ENCODE measurements at places on chromosomes 4 and X.

DNA sequence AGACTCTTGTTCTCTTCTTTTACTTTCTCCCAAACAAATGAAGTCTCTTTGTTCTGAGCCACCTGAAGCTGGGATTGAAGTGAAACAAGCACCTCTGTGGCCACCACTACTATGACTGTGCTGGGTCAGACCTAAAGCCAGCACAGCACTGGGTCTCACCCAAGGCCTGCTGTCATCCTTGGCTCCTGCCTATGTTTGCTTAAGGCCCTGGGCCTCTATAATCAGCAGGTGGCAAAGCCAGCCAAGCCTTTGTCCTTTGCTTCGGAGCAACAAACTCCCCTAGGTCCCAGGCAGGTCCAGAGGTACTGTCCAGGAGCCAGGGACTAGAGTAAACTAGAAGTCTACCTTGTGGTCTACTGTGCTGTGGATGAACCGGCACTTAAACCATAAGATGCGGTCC lies 220.6 kb upstream of the ARSJ start:
- no peak for DNase-seq

DNA sequence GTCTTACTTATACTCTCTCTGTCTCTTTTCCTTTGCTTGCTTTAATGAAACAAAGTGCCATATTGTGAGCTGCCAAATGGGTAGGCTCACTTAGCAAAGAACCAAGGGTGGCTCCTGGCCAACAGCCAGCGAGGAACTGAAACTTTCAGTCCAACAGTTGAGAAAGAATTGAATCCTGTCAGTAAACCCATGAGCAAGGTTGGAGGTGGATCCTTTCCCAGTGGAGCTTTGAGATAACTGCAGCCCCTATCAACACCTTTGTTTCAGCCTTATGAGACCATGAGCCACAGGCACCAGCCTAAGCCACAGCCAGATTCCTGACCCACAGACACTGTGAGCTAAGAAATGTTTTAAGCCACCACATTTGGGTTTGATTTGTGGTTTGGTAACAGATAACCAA lies 362.2 kb downstream of the PDGFC start:
- no peak for DNase-seq

DNA sequence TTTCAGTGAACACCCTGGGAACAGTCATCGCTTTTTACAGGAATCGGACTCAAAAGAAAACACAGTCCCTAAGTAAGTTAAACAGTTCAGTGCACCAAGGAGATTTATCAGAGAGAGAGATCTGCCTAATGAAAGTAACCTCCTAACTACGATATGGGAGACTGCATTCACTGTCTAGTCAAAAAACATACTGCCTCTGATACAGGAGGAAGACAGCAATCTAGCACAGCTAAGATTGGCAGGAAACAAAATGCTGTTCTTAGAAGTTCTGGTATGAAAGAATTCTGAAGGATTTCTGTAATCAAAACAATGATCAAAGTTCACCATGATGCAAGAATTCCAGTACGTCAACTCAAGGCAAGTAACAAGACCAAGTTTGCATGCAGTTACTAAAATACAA lies 92.8 kb downstream of the MAML3 start:
- DNase-seq = no peak

DNA sequence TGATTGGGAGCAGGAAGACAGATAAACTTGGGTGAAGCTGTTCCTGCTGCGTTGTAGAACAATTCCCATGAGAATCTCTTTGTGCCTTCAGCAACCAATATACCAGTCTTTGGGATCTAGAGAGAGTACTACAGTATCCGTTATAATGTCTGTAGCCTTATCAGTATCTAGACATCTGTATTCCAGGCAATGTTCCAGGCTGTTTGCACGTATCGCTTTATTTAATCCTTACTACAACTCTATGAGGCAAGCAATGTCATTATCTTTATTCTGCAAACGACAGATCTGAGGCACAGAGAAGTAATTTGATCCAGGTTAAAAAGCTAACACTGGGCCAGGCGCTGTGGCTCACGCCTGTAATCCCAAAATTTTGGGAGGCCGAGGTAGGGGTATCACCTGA lies 251.6 kb downstream of the ARHGAP24 start:
- DNase-seq = no peak

DNA sequence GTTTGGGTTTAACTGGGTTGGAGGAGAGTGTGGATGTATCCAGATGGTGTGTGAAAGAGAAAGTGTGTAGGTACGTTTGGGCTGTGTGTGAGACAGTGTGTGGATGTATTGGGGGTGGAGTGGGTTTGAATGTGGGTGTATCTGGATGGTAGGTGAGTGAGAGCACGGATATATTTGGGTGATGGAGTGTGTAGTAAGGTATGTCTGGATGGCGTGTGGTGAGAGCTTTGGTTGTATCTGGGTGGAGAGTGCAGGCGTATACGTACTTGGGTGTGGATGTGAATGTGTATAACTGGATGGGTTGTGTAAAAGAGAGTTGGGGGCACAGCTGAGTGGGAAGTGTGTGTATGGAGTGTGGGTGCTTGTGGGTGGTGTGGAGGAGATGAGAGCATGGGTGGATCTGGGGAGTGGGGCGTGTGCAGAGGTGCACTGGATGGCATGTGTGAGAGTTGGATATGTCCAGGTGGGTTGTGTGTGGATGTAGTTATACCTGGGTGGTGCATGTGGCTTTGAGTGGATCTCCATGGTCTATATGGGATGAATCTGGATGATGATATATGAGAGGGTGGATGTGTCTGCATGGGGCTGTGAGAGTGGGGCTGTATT lies 6.8 kb downstream of the GPR173 start:
- DNase-seq = no peak

- DNase-seq = no peak
Observed at GRCh38 chr4:153485359-153485758, 19.2 kb downstream of the TMEM131L start.

DNA sequence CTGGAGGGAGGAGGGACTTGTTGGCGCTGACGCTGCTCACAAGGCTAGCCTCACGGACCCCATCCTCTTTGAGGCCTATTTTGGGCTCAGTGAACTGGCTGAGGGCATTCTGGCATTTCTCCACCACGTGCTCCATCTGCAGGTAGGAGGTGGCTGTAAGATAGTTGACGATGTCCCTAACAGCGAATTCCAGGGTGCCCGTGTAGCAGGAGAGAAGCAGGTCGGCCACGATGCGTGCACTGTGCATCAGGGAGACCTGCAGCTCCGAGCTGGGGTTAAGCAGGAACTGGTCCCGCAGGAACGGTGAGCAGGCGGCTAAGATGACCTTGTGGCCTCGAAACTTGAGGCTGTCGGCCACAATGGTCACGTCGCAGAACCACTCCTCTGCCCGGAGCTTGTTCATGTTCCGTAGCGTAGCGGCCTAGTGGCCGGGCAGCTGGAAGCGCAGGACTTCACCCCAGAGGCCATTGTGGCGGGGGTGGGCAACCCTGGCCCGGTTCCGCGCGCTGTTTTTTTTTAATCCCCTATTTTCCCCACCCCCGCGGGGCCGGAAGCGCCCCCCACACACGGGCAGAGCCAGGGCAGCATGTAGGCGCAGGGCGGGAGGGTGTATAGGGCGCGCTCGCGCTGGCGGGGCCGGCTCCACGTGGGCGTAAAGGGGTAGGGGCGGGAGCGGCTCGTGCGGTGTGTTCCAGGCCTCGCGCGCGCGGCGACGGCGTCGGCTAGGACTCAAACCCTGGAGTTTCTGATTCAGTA lies 73.2 kb downstream of the UBE2K start:
- no peak for DNase-seq

GRCh38 chr4:30866907-30867306 lies 146.7 kb downstream of the PCDH7 start:
- DNase-seq = no peak

DNA sequence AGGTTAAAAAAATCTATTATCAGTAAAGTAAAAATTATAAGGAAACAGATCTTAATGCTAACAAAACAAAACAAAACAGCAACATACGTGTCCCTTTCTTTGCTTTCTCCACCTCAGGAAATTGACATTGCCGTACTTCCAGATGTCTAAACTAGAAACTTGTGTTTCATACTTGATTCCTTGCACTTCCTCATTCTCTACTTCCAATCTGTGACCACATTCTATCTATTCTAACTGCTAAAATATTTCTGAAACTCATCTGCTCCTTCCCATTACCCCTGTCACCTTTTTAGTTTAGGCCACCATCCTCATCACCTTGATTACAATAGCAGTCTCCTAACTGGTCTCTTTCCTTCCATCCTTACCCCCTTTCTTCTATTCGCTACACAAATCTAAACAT lies 22.5 kb upstream of the RPA4 start:
- no peak for DNase-seq

DNA sequence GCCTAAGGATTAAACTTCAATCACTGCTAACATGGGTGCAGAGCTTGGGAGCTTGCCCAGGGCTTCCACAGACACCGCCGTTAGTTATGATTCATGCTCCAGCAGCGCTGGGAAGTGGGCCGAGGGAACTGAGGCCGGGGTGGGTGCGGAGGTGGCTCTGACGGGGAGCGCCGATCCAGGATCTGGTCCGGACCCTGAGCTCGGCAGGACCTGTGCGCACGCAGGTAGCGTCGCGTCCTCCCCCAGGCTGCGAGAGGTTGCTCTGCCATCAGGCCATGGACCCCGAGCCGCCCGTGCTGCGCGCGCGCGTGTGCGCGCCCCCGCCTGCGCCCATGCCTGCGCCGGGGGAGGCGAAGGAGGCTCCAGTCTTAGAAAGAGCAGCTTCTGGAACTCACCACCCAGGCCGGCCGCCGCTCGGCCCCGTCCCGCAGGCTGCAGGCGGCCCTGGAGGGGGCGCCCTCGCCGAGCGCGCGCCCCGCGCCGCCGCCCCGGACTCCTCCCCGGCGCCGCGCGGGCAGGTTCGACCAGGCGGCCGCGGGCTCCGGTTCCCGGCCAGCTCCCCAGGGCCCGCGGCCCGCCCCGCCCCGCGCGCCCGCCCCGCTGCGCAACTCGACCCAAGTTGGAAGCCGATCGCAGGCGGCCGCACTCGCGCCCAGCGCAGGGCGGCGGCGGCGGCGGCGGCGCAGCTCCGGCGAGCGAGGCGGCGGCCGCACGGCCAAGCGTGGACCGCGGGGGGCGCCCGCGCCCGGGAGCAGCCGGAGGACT lies 732 bp upstream of the ADRA2C start:
- DNase-seq = no peak

DNA sequence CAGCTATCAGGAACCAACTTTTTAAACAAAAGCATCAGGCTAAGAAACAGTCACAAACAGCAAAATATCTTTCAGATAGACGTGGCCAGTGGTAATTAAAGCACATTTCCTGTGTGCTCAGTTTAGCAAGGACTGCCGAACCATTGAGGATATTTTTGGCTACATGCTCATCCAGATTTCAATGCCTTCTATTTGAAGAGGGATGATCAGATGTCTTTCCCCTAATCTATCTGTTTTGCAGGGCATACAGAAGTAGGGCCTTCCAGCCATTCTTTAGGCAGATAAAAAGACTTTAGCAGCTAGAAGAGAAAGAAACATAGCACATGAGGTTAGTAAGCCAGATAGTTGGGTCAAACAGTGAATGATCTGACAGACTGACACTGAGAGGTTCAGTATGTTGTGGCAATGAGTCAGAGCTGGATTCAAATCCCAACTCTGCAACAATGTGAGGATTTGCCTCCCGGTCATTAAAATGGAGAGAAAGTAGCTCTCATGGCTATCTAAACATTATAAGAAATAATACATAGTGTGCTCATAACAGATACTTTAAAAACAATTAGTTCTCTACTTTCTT lies 100.0 kb upstream of the PRKG2 start:
- no peak for DNase-seq

DNA sequence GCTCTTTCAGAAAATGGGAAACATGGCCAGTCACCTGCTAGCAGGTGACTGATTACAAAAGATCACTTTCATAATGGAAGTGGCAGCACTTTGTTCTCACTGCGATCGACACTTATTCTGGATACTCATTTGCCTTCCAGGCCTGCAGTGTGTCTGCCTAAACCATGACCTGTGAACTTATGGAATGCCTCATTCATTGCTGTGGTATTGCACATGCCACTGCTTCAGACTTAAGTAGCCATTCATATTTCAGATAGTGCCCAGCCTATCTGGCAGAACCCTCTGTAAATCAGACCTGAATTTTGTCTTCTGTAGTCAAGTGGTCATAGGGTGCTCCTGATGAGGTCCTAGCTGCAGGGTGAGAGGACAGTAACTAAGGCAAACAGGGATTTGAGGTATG lies 23.3 kb upstream of the MGST2 start:
- no peak for DNase-seq

GRCh38 chrX:18674417-18674787 lies 2.5 kb upstream of the RS1 start:
- no peak for DNase-seq

DNA sequence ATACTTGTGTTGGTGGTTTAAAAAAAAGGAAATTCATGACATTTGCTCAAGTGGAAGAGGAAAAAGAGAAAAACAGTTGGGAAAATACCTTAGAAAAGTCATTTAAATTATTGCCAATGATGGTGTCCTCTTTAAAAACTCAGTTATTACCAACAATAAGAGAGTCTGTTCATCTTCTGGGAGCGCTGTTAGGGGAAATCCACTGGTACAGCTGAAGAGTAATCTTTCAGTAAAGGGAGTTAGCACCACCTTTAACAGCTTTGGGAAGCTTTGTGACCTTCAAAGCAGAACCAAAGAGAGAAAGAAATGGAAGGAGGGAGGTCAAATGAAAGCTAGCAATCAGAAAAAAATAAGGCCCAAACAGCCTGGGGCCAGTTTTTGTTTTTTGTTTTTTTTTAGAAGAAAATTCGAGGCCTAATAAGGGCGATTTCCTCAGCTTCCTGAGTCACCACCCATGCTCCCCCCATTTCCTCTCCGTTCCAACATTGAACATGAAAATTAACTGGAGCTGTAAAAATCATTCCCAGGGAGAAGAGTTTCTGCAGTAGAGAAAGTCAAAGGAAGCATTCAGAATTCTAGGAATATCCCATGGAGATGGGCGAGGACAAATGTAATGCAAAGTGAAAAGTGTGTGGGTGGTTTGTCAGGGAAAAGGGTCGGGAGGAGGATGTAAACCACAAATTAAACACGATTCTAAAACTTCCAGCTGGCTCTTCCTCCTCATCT lies 115.1 kb downstream of the SH3KBP1 start:
- no peak for DNase-seq

GRCh38 chr4:4459181-4459580 lies 72.3 kb downstream of the NSG1 start:
- no peak for DNase-seq

GRCh38 chr4:160877087-160877790 lies 1286.6 kb downstream of the FSTL5 start:
- DNase-seq = no peak

DNA sequence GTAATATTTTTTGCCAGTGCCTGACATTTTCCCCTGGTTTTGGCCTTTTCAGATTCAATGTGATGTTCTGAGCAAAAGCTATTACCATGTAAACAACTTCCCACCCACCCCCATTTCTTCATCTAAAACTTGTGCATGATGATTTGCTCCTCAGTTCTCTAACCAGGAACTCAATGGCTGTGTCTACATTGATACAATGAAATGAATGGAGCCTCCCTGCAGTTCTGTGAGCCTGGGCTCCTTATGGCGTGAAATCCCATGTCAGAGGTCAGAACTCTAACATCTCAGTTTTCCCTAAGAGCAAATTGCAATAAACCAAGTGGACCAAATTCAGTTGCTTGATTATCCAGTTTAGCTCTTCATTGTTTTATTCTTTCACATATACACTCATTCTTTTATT lies 534.8 kb upstream of the LCORL start:
- no peak for DNase-seq

Measured in stimulated activated CD8-positive, alpha-beta memory T cell treated with anti-CD3 and anti-CD28 coated beads, Interleukin-7, amount 100 ng/mL, for 24 hours (primary cell).